ENCODE measurements at places on chromosomes 16 and 17.

DNA sequence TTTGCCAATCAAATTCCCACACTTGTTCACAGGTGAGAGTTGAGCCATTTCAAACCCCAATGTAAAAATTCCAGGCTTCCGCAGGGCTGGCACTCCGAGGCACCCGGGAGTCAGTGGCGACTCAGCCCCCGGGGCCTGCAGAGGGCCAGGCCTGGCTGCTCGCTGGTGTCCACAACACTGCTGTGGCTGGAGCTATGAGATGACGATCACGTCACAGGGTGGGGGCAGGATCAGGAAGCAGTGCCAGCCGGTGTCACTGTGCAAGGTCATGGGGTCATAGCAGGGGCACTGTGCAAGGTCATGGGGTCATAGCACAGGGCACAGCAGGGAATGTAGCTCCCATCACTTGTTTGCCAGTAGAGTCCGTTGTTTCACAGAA lies 7.8 kb downstream of the VPS4A start:
- peak; percentile 54 for DNase-seq

DNA sequence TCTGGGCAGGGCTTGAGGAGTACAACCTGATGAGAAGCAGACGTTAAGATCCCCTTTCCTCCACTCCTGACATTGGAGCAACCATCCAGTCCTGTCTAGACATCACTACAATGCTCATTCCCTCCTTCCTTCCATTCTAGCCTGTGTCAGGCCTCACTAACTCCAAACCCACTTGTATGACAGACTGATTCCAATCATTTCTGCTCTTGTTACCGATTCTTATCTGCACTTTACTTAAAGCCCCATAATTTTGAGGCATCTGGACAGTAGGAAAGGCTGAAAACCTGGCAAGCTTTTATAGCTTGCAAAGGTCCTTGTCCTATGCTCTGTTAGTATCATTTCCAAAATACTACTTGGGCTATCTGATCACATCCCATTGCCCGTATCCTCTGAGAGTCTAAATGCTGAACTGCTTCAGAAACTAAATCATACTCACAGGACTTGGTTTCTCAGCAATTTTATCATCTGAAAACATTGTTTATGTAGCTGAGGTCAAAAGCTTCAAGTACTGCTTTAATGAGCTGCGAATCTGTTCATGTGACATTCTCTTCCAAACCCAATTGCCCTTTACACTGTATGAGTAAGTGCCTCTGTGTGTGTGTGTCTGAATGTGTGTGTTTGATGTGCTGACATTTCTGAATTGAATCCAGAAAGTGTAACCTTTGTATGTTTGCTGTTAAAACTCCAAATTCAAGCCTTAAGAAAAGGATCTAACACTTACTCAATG lies 57.2 kb upstream of the CACNG3 start:
- no peak for DNase-seq

GRCh38 chr17:42585353-42585752 lies 7.8 kb upstream of the PSMC3IP start:
- no peak for DNase-seq

DNA sequence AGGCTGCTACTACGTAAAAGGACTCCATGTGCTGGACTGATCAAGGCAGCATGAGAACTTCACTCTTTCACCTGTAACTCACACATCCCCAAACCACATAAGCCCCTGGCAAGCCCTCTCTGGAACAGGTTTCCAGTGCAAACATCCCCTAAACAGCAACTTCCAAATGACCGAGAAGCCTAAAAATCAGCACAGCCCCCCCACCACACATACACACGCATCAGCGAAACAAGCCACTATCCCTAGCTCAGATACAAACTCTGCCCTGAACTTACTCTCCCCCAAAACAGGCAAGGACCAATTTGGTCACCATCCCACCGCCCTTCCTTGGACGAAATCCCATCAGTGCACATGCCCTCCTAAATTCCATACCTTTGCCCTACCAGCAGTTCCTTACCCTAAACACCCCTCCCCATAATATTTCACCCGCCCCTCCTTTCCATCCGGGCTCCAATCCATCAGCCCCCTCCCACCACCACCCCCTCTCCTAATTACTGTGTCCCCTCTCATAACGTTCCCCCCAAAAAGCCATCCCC lies 735 bp downstream of the LSM12 start:
- DNase-seq = no peak

DNA sequence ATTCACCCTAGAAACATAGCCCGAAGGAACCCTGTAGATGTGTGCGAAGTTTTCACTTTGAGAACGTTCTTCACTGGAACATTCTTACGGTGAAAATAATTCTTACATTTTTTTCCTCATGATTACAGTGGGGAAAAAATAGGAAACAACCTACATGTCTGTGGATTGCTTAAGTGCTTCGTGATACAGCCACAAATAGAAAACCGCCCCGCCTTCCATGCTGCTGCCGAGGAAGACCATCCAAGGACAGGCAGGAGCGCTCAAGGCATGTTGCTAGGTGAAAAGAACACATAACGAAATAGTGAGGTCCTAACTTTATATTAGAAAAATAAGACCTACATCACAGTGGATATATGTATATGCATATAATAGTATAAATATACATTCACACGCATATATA lies 78.8 kb downstream of the BMERB1 start:
- no peak for DNase-seq

GRCh38 chr17:34067011-34067410 lies 188.1 kb upstream of the CCL2 start:
- DNase-seq = no peak

DNA sequence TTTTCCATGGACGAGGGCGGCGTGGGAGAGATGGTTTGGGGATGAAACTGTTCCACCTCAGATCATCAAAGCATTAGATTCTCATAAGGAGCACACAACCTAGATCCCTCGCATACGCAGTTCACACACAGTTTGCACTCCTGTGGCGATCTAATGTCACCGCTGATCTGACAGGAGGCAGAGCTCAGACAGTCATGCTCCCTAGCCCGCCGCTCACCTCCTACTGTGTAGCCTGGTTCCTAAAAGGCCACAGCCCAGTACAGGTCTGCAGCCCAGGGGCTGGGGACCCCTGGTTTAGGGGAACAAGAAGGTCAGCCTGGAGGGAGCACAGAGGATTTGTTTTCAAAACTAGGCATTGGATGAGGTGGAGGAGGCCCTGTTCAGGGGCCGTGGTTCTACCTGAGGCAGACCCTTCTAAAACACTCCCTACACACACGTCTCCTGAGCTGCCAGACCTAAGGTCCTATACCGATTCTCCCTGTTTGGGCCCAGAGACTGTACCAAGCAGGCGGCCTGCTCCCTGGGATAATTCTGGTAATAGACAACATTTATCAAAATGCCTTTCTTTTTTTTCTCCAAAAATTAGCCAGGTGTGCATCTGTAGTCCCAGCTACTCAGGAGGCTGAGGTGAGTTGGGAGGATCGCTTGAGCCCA lies 38.6 kb downstream of the AXIN2 start:
- DNase-seq = no peak

DNA sequence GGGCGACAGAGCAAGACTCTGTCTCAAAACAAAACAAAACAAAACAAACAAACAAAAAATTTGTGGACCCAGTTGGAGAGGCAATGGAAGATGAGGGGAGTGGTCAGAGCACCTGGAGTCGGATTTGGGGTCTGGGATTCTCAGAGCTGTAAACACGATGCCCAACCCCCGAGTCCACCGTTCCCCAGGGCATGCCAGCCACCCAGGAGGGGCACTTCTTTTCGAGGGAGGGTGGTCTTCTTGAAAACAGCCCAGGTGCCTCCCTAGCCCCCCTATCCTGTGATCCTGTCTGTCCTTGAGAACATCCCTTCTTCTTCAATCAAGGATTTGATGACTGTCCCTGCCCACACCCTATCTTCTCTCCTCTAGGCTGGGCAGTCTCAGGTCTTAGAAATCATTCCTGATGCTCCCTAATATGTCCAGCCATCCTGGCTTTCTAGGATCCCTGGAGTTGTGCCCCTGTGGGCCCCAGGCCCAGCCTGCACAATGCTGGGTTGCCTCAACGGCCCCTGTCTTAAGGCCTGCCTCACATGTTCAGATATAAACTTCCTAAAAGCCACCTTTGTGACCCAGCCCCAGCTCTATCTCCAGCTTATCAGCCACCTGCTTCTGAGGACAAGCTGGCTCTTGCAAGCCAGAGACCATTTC lies 3.1 kb upstream of the SLC13A2 start:
- no peak for DNase-seq

DNA sequence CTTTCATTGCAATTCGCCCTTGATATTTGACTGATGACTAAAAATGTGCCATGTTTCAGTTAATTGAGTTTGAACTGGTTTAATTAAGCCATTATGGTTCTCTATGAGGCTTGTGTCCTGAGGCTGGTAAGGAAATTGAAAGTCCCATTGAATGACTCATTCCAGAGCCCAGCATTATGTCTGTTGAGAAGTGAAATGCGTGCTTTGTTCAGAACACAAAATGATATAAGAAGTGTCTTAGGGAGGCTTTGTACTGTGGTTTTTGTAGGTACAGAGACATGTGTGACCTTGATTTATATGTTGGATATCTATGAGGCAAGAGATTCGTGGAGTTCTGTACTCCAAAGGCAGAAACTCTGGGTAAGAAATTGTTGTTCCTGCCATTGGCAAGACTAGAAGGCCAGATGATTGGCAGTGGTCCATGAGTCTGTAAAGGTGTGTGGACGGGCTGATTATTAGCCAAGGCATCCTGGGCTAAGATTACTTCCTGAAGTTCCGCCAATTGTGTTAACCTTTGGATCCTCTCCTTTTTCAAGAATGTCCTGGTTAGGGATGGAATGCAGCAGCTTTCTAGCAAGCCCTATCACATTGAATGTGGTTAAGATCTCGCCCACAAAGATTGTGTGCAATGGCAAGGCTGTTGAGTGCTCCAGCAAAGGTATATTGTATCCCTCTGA lies 103.7 kb downstream of the NPIPB5 start:
- DNase-seq = no peak

DNA sequence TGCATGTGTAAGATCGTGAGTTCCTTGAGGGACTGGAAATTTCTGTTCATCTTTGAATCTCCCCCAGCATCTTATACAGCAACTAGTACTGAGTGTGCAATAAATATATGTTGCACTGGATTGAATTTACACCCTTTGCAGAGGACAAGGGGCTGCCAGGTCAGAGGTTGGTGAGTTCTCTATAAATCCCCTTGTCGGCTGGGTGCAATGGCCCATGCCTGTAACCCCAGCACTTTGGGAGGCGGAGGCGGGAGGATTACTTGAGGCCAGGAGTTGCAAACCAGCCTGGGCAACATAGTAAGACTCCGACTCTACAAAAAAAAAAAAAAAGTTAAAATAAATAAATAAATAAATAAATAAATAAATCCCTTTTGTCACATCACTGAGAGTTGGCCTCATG lies 9.4 kb upstream of the SP6 start:
- DNase-seq = no peak

GRCh38 chr17:45393411-45393810 lies 39.3 kb downstream of the ARHGAP27 start:
- no peak for DNase-seq

GRCh38 chr16:3145660-3146059 lies 10.8 kb downstream of the ZNF213 start:
- DNase-seq = no peak

- DNase-seq = no peak
Observed at GRCh38 chr17:31488982-31489294, 97.5 kb downstream of the RAB11FIP4 start.

- no peak for DNase-seq
Observed at GRCh38 chr17:18980682-18981334, 23.8 kb downstream of the FAM83G start.

GRCh38 chr17:14261406-14261805 lies 24.7 kb upstream of the CDRT15 start:
- no peak for DNase-seq

All from ascending aorta (tissue), 2 donors.